ENCODE measurements at places on chromosomes 13 and 19. TPM values are rescaled to one million over a fixed set of nuclear protein-coding genes. Genes with fewer than 3 reads are reported as not detected.

DNA sequence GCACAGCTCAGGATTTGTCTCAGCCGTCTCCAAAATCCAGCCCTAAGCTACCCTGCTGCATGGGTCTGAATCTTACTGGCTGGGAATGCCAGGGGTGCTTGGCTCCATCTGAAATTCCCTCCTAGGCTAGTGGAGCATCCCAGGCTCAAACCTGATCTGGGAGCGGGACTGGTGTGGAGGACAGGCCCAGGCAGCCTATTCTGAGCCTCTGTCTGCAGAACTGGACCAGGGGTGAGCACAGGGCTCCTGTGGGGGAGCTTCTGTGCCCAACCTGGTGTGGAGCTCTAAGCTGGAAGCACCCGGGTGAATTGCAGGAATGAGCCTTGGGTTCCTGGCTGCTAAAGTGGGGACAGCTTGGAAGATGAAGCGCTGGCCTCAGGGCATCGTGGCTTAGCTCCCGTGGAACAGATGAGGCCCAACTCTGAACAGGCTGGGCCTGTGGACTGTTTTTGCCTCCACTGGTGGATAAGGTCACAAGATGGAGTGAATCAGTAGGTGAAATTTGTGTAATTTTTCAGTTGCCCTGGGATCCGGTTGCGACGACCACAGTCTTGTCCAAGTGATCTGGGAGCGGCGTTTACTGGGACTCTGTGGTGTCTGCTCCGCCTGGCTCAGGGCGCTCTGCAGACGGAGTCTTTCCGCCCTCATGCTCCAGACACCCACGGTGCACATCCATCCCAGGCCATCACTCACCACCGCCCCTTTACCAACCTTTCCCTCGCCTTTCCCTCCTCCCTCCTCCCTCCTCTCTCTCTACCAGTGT lies 79.5 kb downstream of the TEX29 start:
- DNase-seq: no peak

- DNase-seq: no peak
These were observed 56.5 kb downstream of the VAV1 start for GRCh38 chr19:6828698-6829633.

- no peak for DNase-seq
These were observed 19.7 kb downstream of the ZFR2 start for GRCh38 chr19:3849092-3849491.

DNA sequence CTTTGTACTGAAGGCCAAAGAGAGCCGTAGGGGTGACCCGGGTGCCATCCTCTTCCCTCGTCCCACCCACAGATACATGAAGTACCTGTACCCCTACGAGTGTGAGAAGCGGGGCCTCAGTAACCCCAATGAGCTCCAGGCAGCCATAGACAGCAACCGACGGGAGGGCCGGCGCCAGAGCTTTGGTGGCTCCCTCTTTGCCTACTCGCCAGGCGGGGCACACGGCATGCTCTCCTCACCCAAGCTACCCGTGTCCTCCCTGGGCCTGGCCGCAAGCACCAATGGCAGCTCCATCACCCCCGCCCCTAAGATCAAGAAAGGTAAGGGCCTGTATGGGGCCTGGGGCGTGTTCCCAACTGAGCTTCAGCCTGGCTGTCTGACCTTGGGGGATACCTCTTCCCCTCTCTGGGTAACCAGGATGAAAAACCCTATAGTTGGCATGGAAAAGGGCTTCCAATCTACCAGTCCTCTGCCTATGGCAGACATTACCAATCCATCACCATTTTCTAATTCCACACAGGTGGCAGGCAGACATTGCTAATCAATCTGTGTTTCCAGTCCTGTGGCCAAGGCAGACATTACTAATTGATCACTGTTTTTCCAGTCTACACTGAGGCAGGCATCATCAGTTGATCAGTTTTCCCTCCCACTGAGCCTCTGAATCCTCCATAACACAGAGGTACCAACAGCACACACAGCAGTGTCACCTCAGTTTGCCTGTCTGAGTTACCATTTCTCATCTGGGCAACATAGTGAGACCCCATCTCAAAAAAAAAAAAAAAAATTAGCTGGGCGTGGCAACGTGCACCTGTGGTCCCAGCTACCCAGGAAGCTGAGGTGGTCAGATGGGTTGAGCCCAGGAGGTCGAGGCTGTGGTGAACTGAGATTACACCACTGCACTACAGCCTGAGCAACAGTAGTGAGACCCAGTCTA lies 19.1 kb upstream of the WDR18 start:
- DNase-seq: no peak

- no peak for DNase-seq
These were observed 26.3 kb upstream of the SERP2 start for GRCh38 chr13:44347301-44347700.

- DNase-seq: no peak
These were observed 32.8 kb downstream of the ELF1 start for GRCh38 chr13:40986101-40986856.

DNA sequence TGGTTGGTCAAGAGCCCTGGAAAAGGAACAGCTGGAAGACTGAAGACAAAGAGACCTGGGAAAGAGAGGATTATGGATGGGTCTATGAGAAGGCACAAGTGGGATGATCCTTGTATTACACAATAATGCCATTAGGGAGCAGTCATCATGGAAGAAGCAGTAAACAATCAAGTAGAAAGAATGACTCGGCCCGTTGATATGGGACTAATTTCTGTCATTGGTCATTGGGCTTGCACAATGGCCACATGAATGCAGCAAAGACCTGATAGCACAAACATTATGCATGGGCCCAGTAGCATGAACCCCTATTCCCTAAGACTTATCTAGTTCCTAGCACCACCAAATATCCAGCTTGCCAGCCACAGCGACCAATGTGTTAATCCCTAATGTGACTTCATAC lies 390.3 kb upstream of the ZNF507 start:
- DNase-seq: no peak

DNA sequence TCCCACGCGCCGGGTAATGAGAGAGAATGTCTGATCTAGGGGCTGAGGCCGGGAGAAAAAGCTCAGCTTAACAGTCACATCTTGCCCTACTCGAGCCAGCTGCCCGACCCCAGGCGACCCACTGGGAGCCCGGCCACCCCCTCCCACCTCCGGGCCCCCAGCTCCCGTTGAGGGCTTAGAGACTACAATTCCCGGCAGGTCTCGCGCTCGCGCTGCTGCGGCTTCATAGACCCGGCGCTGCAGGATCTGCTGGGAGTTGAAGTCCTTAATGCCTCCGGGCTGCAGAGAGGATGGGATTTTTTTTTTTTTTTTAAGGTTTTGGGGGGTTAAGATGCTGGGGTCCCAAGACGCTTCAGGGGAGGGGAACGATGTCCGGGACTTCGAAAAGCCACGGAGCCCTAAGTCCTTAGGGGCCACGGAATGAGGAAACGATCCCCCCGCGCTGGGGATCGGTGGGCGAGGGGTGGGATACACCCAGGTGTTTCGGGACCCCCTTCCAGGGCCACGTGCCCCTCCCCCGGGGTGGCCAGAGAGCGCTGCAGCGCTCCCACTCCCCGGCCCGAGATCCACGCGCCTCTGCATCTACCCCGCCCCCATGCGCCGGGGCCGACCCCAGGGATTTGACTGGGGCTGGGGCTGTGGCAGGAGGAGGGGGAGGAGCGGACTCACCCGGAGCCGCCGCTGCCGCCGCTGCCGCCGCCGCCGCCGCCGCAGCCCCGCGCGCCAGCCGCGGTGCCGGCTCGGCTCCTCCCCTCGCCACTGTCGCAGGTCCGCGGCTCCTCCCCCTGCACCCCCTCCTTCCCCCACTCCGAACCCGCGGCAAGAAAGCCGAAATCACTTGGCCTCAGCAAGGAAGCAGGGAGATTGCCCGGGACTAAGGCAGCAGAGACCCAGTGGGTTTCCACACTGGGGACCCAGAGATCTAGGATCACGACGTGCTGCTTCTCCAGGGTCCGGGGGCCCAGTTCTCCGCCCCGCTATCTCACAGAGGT lies at the start of gene SYT3:
SYT3 (minus strand) TSS at position 761 of the 992 bp plus-strand sequence. CDS start 2,470 bp downstream, outside the sequence.
- DNase-seq: no peak

DNA sequence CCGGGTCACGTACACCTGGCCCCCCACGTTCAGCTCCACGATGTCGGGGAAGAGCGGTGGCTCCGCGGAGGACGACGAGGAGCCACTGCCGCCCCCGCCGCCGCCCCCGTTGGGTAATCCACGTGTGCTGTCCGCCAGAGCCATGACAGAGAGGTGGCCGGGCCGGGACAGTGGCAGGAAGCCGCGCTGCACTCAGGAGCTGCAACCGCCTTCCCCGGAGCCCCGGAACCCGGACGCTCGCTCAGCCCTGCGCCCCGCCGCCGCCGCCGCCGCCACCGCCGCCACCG lies 257 bp downstream of the KCTD12 start:
- no peak for DNase-seq

DNA sequence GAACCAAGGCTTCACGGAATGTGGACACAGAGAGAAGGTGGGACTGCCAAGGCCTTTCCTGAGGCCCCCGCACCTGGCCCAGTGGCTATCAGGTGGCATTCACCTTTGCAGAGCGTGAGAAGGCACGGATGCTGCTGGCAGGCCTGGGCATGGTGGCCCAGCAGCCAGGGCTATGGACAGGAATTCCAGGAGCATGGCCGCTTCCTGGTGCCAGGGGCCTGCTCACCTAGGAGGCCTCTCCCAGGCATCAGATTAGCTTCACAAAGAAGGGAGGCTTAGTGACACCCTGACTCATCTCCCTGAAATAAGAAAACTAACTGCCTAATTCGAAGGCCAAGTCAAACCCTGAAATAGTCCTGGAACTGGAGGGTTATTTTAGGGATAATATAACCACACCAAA lies 155.8 kb downstream of the TEX29 start:
- no peak for DNase-seq

GRCh38 chr19:4094761-4095487 lies 28.2 kb upstream of the ZBTB7A start:
- no peak for DNase-seq

Gene SLC25A30
- 13.2 TPM for polyA plus RNA-seq

Gene SHANK1
- polyA plus RNA-seq: 6.1 TPM

DNA sequence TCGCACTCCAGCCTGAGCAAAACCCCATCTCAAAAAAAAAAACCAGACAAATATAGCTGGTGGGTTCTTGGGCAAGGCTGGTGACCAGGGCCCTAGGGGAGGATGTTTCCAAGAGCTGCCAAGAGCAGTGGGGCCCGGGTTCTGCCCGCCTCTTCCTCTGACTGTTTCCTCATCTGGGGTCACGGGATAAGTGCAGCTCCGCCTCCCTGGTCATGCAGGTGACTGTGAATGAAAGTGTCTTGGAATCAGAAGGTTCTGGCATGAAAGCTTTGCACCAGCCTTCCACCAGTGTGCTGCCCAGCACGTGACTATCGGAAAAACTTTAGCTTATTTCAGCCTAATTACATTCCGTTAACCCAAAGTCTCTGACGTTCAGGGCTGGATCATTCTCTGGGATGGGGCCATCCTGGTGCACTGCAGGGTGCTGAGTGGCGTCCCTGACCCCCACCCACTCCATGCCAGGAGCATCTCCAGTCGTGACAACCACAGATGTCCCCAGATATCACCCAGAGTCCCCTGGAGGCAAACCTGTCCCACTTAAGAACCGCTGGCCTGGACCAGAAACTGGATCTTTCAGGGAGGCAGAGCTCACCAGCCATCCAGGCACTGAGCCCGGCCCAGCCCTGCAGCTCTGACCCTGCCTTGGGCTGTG lies 85.6 kb downstream of the GNG7 start:
- no peak for DNase-seq

DNA sequence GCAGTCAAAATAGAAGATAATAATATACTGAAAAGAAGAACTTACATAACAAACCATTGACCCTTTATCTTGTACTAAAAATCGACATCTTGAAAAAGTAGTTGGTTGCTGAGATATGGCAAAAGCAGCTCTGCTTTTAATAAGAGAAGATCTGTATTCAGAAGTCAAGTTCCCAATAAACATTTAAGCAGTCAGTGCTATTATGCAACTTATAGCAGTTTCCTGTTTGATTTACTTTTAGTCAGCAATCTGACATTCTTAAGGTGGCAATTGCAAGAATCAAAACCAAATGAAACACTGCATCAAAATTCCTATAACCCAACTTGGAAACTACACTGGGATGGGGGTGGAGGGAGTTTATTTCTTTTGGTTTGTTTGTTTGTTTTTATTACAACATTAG lies 165.5 kb downstream of the TBC1D4 start:
- no peak for DNase-seq

Gene MYPOP
- 4.3 TPM for polyA plus RNA-seq

Gene NOVA2
- 4.8 TPM for polyA plus RNA-seq

GRCh38 chr13:52344108-52344507 lies 61.9 kb downstream of the THSD1 start:
- DNase-seq: no peak

Gene KLF5
- 37.2 TPM for polyA plus RNA-seq

Gene SLITRK6
- polyA plus RNA-seq: 13.0 TPM

GRCh38 chr13:20550799-20551198 lies 16.2 kb upstream of the IFT88 start:
- no peak for DNase-seq

DNA sequence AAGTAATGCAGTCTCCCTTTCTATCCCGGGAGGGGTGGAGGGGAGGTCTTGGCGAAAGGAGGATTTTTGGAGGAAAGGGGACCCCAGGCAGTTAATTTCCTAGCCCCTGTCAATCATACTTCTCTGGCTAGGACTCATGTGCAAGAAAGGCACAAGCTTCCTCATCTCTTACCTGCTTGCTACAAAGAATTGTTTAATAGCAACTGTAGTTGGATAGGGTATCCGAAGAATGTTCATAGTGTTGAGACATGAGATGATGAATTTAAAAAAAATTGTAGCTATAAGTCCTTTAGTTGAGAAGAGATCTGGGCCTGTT lies 525 bp downstream of the BORA start:
- no peak for DNase-seq

Gene MAST1
- 0.94 TPM for polyA plus RNA-seq

DNA sequence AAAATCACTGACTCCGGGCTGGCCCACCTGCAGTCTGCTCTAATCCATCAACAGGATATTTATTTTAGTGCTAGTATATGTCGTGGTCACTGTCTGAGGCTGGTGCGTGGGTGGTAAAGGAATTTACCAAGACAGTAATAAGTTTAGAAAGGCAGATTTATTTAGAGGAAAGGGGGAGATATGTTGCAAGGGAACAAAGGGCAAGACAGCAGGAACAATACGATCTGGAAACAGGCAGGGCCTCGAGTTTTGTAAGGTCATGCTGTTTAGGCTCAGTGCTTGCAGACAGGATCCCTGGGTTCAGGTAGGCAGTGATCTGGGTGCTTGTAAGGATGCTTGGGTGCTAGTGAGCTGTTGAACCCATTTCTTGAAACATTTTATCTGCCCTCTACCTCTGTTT lies 748.2 kb upstream of the SLITRK5 start:
- no peak for DNase-seq

GRCh38 chr19:5352229-5352763 lies 11.7 kb upstream of the PTPRS start:
- DNase-seq: no peak

GRCh38 chr13:43402380-43402779 lies 379.0 kb downstream of the DNAJC15 start:
- DNase-seq: no peak

Gene NOTCH3
- 89.2 TPM for polyA plus RNA-seq

Gene CACNA1A
- polyA plus RNA-seq: 5.3 TPM

Measured in left renal pelvis (tissue), 4 donors.